Mucosa of descending colon (tissue), 3 donors: ENCODE measurements at places on chromosomes 2 and 18. TPM values are rescaled to one million over a fixed set of nuclear protein-coding genes. Genes with fewer than 3 reads are reported as not detected.
A peak's percentile ranks its signal among the peaks of the same experiment; 100 is the strongest.

The CFAP53 gene
- 0.47 TPM for total RNA-seq

DNA sequence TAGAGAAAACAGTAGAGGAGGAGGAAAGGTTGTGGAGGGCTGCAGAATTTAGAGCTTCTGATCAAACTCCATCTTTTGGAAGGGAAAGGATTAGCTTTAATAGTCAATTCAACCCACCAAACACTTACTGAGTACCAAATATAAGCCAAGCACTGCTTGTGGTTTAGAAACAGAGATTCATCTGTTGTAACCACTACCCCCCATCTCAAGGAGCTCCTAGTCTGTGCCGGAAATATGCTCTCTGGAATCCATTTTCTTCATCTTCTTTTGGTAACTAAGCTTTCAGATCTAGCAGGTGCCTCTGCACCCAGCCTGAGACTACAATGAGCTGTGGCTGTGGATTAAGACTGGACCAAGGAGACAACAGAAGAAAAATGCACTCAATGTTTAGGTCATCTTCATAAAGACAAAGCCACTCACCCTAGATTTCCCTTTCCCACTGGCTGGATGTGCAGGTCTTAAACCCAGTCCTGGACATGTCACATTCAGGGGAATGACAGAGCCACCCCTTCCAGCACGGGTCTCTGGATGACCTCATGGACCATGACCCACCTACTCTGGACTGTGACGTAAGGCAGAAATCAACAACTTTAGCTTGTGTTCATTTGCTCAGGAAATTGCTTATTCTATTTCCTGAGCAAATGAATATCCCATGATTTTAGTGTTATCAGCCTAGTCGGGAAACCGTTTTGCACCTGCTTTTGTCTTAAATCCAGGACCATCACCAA lies 52.9 kb downstream of the EPB41L3 start:
- no peak for DNase-seq

DNA sequence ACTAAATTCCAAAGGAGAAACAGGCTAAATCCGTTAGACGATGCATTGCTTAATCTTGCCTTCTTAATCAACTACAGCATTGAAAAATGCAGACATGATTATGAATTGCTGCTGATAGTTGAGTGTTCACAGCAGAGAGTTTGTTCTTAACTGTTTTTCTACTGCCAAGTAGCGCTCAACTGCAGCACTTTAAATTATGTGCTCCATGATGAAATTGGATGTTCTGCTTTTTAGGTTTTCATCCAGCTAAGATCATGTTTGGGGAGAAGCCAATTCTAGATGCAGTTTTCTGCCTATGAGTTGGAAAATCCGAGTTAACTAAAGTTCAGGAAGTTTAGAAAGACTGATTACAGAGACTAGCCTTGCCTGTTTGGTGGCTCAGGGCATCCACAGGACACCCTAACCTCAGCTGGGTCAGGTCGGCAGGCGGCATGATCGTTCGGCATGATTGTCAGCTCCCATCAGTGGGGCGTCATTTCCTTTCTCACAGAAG lies 119.4 kb upstream of the PIEZO2 start:
- DNase-seq: no peak

The COL5A2 gene
- 4.5 TPM for total RNA-seq

The NEB gene
- 0.82 TPM for total RNA-seq

The ASB18 gene
- total RNA-seq: not detected

DNA sequence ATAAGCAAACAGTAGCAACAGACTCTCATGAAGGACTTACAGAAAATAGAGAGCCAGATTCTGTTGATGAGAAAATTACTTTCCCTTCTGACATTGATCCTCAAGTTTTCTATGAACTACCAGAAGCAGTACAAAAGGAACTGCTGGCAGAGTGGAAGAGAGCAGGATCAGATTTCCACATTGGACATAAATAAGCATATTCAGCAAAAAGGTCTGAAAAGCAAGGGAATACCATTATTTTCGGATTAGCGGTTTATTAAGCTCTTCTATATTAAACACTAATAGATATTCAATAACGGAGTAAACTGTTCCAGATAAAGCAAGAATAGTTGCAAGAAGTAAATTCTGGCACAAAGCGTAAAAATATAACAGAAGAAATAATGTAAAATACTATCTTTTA lies 25.0 kb downstream of the POLI start:
- DNase-seq: no peak

- no peak for DNase-seq
These were observed 354.3 kb downstream of the CLIP4 start for GRCh38 chr2:29469516-29469915.

GRCh38 chr2:158042245-158042644 lies 59.4 kb upstream of the UPP2 start:
- DNase-seq: no peak

GRCh38 chr2:132489150-132489549 lies 72.5 kb downstream of the GPR39 start:
- peak; percentile 25 for DNase-seq

The MAL gene
- 1.4 TPM for total RNA-seq

GRCh38 chr2:206798000-206798399 lies 32.6 kb downstream of the FASTKD2 start:
- no peak for DNase-seq

DNA sequence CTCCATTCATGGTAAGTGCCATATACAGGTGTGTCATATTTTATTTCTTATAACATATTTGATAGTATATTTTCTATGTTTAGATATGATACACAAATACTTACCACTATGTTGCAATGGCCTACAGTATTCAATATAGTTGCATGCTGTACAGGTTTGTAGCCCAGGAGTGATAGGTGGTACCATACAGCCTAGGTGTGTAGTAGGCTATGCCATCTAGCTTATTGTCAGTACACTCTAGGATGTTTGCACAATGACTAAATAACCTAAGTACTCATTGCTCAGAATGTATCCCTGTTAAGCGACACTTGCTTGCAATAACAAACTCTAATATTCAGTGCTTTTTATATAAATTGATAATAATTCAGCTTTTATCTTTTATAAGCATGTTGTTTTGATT lies 563.1 kb upstream of the LINC00305 start:
- no peak for DNase-seq

DNA sequence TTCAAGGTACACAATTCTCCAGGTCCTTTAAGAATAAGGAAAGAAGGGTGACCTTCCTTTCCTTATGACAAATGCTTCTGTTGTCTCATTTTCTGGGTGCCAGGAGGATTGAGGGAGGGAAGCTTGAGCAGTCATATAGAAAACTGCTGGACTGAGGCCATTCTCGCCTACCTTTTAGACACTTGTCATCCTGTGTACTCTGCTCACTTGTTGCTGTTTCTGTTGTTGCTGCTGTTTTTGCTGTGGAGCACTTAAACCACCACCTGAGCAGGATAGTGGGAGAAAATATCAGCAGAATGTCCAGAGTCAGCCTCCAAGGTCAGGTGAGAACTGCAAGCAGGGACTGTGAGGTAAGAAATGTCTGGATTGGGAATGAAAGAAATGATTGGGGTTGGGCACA lies 2.8 kb downstream of the DNAJC5G start:
- no peak for DNase-seq

GRCh38 chr2:45415534-45416123 lies 195.4 kb downstream of the SRBD1 start:
- DNase-seq: no peak

GRCh38 chr2:226398580-226398979 lies 401.0 kb downstream of the IRS1 start:
- no peak for DNase-seq

DNA sequence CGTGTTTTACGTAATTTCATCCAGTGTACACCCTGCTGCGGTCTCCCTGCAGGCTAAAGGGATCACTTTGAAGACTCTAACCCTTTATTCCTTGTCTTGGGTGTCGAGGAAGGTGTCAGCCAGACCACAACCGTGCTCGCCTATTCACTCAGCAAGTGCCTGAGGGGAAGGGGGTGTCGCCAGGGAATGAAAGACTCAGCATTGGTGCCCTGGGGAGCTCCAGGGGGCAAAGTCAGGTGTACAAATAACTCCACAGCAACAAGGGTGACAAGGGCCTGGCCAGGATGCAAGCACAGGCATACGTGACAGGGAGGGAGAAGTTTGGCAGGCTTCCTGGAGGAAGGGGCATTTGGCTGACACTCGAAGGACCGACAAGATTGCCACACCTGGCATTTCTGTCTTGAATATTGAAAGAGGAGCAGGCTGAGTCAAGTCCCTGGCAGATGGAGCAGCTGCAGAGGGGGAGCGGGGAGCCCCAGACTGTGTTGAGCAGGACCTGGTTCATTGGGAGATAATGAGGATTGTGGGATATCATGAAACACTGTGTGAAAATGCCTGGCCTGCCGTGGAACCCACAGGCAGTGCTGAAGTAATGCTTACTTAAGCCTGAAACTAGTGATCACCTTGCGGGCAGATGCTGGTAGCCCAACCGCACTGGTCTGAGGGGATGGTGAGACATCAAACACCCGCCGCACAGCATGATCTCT lies 93.9 kb downstream of the RHOB start:
- no peak for DNase-seq
